NCI-H2171 treated with DMSO at 0.1 percent for 48 hours (cell line): ENCODE measurements at places on chromosomes 7 and 10.

DNA sequence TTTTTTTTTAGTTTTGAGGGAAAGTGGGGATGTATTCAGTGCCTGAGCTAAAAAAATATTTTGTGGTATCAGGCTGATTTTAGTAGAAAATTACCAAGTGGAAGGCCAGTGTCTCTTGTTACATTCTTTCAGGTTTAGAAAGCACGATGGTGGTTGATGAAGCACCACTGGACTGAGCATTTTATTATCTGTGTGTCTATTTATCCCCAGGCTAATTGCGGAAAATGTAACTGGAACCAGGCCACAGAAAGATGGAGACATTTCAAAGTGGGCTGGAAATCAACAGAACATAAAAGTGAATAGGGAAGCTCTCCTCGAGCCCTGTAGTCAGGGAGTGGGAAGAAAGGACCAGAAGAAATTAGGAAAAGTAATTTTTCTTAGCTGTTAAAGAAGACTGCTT is 261.0 kb downstream of the STK31 start:
- no peak for DNase-seq

DNA sequence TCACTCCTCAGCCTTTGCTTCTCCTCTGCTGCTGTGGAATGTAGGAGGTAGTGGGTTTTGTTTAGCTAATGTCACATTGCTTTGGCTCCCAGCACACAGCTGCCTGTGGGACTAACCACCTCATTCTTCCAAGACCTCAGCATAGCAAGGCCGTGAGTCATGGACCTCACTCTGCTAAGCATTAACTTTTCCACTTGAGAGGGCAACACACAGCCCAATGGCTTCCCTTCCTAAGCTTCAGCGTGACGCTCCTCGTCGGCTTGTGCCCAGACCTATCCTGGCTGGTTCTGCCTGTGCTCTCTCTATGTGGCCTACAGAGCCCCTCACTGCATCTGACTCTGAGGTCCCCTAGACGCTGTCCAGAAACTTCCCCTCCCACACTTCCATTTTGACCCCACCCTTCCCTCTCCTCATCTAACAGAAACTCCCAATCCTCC is 23.3 kb downstream of the MYOF start:
- no peak for DNase-seq

GRCh38 chr10:92265687-92266258 is 25.1 kb downstream of the CPEB3 start:
- no peak for DNase-seq

DNA sequence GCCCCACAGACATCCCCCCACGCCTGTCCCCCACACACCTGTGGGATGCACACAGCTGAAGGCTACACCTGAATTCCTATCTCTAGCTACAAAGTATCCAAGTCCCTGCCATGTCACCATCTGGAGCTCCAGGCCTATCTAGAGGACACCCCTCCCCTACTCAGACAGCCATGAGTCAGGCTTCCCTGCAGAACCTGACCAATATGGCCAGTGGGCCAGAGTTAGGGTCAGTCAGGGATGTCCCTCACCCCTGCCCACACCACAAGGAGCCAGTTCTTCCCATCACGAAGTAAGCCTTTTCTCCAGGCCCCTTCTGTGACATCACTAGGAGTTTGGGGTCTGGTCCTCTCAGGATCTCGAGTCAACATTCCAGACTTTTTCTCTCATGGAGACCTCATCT is 10.6 kb upstream of the SLC18A3 start:
- DNase-seq = no peak

- DNase-seq = no peak
These were observed 7.0 kb downstream of the TMEM243 start for GRCh38 chr7:87212498-87212897.

- DNase-seq = no peak
These were observed 439.3 kb downstream of the RPS24 start for GRCh38 chr10:78473006-78473405.

DNA sequence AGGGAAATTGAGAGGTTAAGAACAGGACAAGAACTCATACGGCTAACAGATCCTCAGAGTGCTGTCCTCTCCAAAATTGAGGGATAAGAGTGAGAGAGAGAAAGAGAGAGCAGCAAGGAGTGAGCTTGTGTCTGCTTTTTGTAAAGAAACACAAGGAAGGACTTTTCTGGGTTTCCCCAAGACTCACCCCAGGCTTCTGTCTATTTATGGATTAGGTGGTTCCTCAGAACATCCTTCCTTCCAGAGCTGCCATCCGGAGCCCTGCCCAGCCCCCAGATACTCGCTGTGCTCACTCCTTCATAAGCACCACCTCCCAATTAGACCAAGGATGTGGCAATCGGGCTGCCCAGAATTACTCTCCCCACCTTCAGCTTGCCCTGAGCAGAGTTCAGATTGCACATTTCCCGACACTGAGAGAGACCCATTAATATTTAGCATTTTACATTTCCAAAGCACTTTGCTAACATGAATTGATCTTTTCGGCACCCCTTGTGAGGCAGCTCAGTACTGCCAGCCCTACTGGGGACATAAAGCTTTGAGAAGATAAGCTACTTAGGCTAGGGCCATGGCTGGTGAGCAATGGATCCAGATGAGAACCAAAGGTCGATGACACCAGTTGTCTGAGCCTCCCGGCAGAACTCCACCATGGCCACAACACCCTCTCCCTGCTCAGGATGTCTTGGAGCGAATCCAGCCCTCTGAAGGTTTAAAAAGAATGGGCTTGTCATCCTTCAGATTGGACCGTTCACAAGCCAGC is 19.2 kb upstream of the R3HCC1L start:
- DNase-seq = no peak

- peak; percentile 92 for DNase-seq
These were observed 42.8 kb upstream of the GNA12 start for GRCh38 chr7:2886900-2887299.

GRCh38 chr7:45216181-45216580 is 58.6 kb downstream of the RAMP3 start:
- DNase-seq = no peak

GRCh38 chr7:64875658-64876406 is 27.2 kb upstream of the ZNF273 start:
- no peak for DNase-seq

DNA sequence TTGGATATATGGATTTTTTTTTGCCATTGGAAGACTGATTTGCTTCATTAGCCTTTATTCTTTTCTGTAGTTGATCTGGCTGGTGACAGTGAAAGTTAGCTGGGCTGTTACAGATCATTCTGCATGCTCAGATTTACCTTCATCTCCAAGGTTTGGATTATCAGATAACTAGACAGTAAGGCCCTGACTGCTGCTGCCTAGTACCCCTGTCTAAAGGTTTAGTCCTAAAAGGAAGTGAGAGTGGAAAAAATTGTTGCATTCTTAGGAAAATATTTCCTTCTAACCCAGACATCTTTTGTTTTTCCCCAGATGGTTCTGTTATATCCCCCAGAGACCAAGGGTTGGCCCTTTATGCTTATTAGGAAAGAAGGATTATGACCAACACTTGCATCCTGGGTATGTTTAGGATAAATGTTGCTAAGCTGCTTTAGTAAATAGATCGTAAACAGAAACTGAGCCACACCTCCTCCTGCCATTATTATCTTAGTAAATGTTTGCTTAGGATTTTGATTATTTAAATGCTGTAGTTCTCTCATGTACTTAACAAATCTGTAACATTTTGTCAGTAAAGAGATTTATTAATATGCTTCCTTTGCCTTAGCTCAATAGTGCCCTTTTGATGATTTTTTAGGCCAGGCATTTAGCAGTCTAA is 44.4 kb downstream of the MCU start:
- DNase-seq = peak; percentile 3

- DNase-seq = peak; percentile 24
These were observed 700 bp downstream of the NIPSNAP2 start for GRCh38 chr7:55965100-55965470.

- DNase-seq = no peak
These were observed 10.4 kb upstream of the FGFR2 start for GRCh38 chr10:121608469-121609190.
